ENCODE measurements at places on chromosomes 16 and 17. TPM values are rescaled to one million over a fixed set of nuclear protein-coding genes. Genes with fewer than 3 reads are reported as not detected.
A peak's percentile ranks its signal among the peaks of the same experiment; 100 is the strongest.

DNA sequence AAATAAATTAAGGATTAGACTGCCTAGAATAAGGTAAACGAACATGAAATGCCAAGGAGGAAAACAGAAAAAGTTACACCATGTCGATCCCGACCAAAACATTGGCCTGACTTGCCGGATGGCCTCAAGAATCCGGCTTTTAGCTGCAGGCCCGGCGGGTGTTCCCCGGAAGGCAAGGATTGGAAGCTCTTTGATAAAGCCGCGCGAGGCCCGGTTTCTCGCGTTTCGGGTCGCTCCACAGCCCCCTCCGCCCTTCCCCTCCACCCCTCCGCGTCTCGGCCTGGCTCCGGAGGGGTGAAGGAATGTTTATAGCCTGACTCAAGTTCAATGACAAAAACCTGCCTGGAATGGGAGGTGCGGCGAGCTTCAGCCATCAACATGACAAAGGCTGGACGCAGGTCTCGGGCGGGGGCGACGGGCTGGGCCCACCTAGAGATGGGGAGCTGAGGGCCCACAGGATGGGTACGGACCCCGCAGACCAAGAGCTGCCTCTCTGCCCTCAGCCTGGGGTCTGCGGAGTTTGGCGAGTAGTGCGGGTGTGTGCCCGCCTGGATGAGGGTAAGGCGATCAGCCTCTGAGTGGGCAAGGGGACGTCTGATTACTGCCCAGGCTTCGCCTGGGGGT lies 2.6 kb downstream of the PRAC1 start:
- no peak for DNase-seq

DNA sequence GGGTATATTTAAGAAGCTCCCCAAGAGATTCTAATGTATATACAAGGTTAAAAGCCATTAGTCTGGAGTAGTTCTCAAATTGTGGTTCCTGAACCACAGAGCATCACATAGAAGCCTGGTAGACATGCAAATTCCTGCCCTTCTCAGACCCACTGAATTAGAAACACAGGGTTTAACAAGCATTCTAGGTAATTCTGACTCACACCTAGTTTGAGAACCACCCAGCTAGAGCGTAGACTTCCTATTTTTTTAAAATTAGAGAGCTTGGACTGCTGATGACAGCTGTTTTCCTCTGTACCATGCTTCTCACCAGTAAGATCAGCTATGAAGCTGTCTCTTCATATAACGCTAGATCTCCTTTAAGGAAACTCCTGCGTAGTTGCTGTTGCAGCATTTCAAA lies 50.6 kb downstream of the HS3ST3B1 start:
- DNase-seq, result no peak

- DNase-seq, result peak; percentile 52
Observed at GRCh38 chr16:74291577-74292208, 4.9 kb upstream of the PSMD7 start.

- DNase-seq, result no peak
Observed at GRCh38 chr17:66702106-66702936, 132.6 kb upstream of the CACNG5 start.

GRCh38 chr17:8681170-8681949 lies 50.8 kb upstream of the MYH10 start:
- DNase-seq, result peak; percentile 98

DNA sequence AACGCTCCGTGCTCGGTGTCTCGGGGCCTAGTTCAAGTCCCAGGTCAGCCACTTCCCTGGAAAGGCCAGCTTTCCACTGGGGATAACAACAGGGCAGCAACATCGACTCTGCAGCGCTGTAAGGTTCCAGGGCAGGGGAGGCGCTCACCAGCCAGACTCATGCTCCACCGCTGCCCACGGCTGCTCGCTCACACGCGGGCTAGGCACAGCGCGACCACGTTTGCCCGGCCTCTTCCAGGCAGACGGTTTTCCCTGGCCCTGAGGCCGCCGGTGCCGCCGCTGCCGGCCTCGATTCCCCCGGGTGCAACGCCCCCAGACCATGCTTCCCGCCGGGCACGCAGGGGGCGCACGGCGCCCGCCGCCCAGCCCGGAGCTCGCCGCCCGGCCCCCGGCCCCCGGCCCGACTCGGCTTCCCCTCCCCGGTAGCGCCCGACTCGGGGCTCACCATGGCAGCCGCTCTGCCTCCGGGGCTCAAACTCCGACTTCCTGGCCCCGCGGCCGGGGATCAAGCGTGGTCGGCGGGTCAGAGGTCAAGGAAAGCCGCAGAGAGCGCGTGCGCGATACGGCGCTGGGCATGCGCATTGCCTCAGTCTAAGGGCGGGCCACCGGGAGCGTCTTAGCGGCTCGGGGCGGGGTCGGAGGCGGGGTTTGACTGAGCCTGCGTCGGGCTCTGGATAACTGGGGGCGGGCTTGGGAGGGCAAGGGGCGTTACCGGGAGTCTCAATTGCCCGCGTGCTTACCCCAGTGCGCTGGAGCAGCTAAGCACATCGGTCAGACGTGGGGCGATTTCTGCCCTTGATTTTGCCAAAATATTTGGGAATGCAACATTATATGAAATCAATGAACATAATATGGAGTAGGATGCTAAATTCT lies at the start of gene PAM16:
Gene PAM16 (minus strand): TSS at position 535 of the 873 bp plus-strand sequence. CDS start 87 bp downstream, at position 448.
- peak; percentile 91 for DNase-seq

DNA sequence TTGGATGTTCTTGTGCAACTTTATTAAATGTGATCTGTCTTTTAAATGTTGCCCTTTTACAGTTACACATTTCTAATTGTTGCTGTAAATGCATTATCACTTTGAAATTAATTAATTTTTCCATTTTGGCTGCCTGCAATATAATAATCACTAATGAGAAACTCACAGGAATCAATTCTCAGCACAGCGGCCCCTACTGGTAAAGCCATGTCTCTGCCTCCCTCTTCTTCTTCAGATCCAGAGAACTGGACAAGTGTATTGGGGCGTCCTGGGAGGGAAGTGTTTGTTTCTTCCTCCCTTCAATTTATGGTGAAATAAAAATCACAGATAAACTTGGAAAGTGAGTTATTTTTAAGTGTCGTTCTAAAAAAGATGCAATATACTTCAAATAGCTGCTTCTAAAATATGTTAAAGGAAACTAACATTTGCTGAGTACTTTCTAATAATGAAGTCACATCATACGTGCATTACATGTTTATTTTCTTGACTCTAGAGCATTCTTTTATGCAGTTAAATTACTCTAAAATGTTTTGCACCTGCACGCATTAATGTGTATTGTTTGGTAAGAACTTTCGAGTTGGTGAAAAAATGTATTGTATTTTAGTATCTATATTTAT lies 338.0 kb downstream of the WWOX start:
- no peak for DNase-seq

GRCh38 chr17:37088913-37089312 lies 140.2 kb downstream of the AATF start:
- DNase-seq, result no peak

- peak; percentile 32 for DNase-seq
Observed at GRCh38 chr17:50660042-50660886, 25.6 kb downstream of the ABCC3 start.

GRCh38 chr16:76035689-76036088 lies 241.5 kb upstream of the CNTNAP4 start:
- no peak for DNase-seq

- DNase-seq, result no peak
Observed at GRCh38 chr17:7192271-7192937, 13.2 kb upstream of the ASGR1 start.

- DNase-seq, result no peak
Observed at GRCh38 chr16:70724146-70725023, 38.5 kb upstream of the MTSS2 start.

DNA sequence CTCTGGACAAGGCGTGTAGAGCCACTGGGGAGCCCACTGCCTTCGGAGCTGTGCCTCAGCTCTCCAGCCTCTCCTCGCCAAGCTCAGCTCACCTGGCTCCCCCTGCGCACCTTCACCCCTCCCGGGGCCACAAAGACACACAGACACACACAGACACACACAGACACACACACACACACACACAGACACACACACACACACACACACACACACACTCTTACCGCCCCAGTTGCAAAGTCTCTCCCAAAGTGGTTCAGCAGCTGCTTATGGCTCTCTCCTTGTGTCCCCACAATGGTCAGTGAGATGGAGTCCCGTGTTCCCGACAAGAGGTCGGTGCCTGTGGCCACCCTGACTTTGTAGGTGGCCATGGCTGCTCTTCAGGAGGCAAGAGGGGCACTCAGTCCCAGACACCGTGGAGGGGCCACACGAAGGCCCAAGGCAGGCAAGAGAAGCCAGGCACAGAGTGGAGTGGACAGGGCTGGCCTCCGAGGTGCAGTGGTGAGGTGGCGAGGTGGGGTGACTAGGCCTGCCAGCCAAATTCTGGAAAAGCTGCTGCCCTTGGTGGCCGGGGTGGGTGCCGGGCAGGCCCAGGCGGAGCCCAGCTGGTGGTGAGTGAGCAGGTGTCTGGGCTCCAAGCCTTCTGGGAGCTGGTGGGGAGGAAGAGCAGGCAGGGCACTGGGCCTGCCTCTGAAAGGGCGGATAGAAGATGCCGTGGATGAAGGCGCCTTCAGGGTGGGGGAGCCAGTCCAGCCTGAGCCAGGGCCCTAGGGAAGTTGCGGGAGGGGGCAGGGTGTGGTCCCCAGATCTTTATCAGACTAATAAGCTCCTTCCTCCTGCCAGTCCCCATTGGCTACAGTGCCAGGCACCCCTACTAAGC lies at the start of gene ALOX12B:
Gene ALOX12B (minus strand): TSS at position 642 of the 877 bp plus-strand sequence. CDS start 274 bp downstream, at position 368.
- no peak for DNase-seq

DNA sequence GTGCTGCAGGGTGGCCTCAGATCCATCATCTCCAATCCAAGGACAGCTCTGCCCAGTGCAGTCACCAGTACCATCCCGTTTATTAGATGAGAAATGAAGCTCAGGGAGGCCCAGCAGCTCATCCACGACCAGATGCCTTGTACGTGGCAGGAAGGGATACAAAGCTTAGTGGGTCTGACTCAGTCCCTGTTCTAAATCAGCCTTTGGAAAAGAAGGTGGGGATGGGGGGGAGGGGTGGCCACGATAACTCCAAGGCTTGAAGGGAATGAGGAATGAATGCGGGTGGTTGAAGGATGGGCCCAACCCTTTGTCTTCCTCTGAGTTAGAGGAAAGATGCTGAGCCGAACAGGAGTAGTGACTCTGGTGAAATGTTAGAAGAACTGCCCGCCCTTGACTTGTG lies 25.8 kb downstream of the LLGL2 start:
- no peak for DNase-seq

DNA sequence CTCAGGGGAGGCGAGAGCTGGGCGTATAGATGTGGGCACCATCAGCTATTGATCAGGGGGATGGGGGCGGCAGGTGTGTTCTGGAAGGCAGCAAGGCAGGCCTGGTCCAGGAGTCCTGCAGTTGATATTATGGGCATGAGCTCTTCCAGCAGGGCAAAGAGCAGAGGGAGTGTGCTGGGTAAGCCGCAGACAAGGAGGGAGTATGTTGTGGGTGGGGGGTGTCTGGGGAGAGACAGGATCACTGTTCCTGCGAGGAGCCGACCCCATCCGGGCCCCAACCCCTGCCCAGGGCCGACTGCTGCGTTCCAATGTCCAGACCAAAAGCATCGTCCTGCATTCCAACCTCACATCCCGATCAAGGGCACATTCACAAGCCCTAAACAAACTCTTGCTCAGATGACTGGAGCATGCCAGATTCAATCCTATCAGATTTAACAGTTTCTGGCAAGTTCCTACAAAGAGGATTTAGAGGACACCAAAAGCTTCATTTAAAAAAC lies 9.2 kb downstream of the MXRA7 start:
- no peak for DNase-seq

DNA sequence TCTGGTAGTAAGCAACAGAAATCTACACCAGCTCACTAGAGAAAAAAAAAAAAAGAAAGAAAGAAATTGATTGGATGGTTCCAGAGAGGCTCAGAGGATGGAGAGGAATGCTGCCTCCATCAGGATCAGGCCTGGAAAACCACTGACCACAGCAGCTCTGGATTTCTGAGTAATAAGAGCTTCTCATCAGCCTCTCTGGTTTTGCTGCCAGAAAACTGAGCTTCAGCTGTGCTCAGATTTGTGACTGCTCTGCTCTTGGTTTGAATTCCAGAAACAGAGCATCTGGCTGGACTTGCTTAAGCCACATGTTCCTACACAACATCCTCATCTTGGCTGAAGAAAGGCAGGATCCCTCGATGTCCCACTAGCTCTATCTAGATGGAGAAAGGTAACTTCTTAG lies 25.9 kb downstream of the IRX6 start:
- DNase-seq, result no peak

DNA sequence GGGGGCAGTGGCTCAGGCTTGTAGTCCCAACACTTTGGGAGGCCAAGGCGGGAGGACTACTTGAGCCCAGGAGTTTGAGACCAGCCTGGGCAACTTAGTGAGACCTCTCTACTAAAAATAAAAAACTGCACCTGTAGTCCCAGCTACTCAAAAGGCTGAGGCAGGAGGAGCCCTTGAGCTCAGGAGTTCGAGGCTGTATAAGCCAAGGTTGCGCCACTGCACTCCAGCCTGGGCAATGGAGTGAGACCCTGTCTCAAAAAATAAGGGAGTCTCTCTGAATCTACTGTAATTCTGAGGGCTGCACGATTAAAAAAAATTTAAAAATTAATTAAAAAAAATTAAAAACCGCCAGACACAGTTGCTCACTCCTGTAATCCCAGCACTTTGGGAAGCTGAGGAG lies 3.9 kb downstream of the COIL start:
- DNase-seq, result no peak

The USP6 gene
- not detected for total RNA-seq

The ALG1 gene
- 37.7 TPM for total RNA-seq

Data from fibroblast of the aortic adventitia (primary cell).